ENCODE measurements at places on chromosomes 3 and 15.

DNA sequence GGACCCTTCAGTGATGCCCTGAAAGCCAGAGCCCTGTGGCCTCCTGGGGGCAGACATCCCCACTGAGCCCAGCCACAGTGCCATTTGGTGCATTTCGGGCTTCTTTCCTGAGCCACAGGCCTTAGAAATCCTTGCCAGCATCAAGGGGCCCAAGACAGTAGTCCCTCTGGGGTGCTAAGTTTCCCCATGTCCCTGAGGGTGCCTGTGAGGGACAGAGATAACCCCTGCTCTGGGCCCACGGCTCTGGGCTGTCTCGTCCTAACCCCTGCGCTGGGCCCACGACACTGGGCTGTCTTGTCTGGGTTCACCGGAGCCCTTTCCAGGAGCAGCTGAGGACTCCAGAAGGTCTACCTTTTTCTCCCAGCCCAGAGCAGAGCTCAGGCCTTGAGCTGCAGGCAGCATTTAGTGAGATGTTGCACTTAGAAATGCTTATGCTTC, 45.1 kb upstream of the FGD5 start:
- DNase-seq = no peak

GRCh38 chr3:13074006-13074375, 762 bp upstream of the IQSEC1 start:
- no peak for DNase-seq

GRCh38 chr3:12999147-13000140, 73.8 kb downstream of the IQSEC1 start:
- no peak for DNase-seq

DNA sequence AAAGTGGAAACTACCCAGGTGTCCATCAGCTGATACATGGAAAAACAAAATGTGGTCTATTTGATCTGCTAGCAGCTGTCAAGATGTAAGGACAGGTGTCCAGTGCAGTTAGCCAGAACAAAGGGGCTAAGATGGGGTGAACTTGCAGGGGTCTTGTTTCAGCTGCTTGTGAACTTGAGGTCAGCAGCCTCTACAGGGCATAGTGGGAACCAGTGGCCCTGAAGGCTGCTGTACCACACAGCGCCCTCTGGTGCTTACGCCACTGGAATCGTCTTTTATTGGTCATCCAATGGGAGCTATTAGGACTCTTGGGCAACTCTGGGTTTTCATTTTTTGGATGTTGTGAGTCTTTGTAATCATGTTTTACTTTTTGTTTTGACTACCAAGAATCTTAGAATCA, 62.2 kb upstream of the CTSH start:
- DNase-seq = no peak

- DNase-seq = no peak
Observed at GRCh38 chr15:61112231-61112630, 116.9 kb downstream of the RORA start.

- no peak for DNase-seq
Observed at GRCh38 chr3:43399034-43399433, 112.7 kb downstream of the SNRK start.

GRCh38 chr3:153050978-153051377, 111.0 kb upstream of the RAP2B start:
- no peak for DNase-seq

DNA sequence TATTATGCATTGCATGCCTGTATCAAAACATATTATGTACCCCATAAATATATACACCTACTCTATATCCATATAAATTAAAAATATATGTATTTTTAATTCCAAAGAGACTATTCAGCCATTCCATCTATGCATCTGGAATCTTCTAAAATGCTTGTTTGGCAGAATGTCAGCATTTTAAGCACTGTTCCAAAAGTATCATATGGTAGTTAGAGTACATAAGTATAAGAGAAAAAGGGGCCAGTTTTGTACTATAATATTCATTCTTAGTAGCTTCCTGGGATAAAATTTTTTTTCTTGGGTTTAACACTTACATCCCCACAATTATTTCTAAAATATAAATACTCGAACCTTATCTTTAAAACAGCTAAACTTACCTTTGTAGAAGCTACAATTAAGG, 60.4 kb upstream of the COL6A6 start:
- no peak for DNase-seq

DNA sequence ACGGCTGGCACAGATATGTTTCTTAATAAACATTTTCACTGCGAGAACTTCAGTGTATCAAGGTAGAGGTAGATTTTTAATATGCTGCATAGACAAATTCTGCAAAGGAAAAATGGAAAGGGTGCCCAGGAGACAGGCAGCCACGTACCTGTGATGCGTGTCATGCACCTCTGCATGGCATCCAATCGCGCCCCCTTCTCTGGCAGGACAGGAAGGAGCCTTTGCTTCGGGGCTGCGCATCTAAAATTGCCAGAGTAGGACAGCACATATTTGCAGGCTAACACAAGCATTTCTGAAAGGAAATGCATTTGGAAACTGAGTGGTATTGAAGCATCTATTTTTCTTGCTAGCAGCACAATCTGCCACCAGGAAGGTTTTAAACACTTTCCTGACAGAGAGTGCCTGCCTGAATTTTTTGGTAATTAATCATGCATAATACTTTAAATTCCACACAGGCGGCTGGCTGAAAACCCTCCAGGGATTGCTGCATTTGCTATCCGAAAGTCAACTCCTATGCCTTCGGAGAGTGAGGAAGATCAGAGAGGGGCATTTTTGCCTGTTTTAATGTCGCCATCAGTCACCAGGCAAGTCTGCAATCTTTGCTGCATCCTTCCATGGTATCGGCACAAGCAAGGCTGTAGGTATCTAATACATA, 165.1 kb upstream of the ATP10A start:
- no peak for DNase-seq

GRCh38 chr15:85444122-85444745, 63.8 kb downstream of the AKAP13 start:
- no peak for DNase-seq

DNA sequence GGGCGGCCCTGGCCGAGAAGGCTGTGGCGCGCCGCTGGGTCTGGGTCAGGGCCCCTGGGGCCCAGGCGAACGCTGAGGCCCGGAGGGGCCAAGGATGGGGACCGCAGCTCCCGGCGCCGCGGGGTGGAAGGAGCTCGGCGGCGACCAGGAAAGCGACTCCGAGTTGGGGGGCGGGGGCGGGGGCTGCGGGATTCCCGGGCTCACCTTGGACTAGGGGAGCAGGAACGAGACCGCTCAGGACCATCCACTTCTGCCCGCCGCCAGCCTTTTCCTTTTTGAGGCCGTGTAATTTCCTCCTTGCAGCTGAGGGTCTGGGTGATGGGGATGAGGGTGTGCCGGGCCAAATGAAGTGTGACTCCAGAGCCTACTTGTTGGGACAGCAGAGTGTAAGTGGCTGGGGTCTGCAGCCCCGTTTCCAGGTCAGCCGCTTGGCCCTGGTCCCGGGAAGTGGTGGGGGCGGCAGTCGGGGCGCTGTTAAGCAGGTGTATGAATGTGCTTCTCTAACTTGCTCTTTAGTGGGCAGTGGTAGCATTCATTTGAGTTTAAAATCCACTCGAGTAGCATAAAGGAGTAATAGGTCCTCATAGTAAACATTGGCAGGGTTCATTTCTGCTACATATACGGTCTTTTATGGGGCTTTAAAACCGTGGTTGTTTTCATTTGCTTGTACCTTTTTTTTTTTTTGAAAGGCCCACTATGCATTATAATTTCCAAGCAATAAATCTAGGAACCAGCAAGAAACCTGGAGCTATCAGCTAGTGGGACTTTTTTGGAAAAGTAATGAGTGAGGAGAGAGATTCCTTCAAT, 717 bp downstream of the PXK start:
- peak; percentile 51 for DNase-seq

DNA sequence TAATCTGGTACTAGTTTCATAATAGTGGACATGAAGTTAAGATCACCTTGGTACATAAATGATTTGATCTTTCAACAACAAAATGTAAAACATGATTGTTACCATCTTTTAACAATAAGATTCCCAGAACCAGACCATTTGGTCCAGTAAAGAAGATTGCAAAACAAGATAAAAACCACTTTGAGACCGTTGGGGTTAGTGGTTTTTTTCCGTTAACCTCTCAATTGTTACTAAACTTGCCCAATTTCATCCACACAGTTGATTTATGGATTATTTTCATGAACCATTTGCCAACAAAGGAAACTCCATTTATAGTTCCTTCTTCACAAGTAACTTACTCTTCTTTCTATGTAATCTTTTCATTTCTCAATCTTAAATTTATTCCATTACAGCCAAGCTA, 53.8 kb downstream of the ATP8B4 start:
- DNase-seq = no peak

GRCh38 chr3:101938262-101938847, 89.0 kb downstream of the NFKBIZ start:
- no peak for DNase-seq

DNA sequence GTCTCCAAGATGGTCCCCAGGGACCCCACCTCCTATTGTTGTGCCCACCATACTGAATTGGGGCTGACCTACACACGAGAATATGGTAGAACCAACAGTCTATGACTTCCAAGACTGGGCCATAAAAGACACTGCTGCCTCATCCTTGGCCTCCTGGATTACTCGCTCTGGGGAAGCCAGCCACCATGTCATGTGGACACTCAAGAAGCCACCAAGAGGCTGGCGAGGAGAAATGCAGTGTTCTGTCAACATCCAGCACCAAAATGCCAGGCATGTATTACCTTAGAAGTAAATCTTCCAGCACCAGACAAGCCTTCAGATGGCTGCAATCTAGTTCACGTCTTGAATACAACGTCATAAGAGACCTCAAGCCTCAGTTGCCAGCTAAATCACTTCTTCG, 17.1 kb upstream of the TPM1 start:
- no peak for DNase-seq

DNA sequence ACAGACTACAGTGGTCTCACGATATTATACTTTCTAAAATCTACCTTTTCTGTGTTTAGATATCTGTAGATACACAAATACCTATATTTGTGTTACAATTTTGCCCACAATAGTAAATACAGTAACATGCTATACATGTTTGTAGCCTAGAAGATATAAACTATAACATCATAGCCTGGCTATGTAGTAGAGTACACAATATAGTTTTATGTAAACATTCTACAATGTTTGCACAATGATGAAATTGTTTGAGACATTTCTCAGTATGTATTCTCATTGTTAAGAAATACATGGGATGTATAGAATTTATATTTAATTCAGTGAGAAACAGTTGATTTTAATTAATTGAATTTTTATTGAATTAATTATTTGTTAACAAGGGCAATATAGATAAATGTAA, 1367.0 kb downstream of the OTOL1 start:
- DNase-seq = no peak

DNA sequence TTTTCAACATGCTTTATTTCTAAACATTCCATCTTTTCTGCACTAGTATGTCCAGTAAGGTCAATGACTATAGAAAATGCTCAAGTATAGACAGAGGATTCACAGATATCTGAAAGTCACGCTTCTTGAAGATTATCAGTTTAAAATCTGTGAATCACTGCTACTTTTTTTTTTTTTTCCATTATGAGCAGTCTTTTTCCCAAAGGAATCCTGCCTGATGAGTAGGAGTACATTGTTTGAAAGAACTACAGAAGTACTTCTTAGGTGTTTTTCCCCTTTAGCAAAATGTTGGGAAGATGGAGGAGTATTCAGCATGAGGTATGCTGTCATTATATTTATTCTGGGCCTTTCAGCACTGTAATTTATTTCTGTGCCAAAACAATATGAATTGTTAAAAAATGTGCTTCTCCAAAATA, 266.2 kb downstream of the NLGN1 start:
- no peak for DNase-seq

GRCh38 chr15:72195101-72195511, 2.5 kb downstream of the GRAMD2A start:
- no peak for DNase-seq

- DNase-seq = no peak
Observed at GRCh38 chr15:85741021-85741421, 53.7 kb downstream of the KLHL25 start.
